HL-60 (cell line): ENCODE measurements at places on chromosomes 1 and 21.

DNA sequence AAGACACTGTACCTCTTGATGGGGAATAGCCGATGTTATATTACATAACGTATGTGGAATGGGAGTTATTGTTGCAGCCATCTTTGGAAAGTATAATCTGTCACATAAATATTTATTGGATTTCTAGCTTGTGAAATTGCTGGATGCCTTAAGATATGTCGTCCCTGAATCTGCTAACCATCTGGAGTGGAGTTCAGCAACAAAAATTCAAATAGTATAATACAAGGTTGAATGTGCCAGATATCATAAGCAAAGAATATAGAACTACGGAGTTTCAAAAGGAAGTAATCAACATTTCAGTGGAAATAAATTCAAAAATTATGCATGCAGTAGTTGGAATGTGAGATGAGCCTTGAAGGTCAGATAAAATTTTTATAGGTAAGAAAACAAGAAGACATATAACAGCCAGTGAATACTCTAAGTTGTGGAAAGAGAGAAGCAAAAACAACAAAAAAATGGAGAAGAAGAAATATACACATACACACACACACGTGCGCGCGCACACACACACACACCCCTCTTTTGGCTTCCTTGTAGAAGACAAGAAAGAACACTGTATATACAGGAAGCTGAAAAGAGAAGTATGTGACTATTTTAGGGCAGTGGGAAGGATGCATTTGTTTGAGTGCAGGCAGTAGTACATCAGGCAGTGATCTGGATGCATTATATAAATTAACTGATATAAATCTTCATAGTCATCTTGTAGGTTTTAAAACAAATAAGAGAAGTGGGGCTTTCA is 516.7 kb downstream of the KCNT2 start:
- no peak for DNase-seq

DNA sequence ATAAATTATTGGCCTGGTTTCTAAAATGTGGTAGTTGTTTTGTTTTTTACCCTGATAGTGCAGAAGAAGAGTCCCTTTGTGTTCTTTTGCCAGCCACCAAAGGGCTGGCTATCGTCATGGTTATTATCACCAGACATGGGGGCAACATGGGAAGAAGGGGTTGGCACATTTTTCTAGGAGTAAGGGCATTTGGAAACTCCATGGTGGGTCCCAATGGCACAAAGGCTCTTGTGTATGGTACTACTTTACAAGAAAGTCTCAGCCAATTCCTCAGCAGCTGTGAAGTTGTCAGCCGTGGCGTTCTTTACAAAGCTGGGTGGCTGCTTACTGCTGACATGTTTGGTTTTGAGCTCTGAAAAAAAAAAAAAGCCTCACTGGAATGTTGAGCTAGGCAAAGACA is 330.4 kb upstream of the ESRRG start:
- no peak for DNase-seq

DNA sequence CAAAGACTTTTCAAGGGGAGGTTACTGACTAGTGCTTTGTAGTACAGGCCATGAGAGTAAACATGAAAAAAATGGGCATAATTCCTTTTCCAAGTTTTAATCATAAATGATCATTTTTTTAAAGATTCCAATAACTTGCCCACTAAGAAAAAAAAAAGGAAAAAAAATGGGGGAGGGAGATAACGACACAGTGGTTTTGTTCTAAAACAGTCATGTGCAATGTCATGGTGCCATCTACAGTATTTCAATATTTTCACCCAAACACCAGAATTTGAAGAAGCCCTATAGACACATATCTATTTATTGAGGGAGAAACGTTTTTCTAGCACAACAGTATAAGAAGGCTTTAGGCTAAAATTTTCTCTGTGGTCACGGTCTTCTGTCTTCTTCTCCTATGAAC is 250.2 kb downstream of the LTN1 start:
- DNase-seq = no peak

- peak; percentile 55 for DNase-seq
Observed at GRCh38 chr1:51518033-51518585, 957 bp downstream of the EPS15 start.

GRCh38 chr1:211420845-211421454 is 71.0 kb downstream of the RD3 start:
- DNase-seq = no peak

GRCh38 chr21:34869545-34869944 is 179.6 kb downstream of the RUNX1 start:
- no peak for DNase-seq

DNA sequence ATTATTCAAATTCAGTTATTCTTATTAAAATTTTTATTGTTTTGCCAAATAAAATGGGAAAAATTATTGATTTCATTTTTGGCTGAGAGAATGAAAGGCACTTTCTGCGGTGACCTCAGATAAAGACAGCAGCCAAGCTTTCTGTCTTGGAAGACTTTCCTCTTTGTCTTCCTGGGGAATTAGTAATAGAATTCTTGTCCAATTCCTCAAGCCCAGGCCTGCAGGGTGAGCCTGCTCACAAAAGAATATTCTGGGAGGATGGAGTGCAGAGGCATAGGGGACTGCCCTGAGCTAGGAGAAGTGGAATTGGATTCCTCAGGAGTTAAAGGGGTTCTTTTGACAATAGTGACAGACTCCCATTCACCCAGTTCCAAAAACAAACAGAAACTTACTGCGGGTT is 614.5 kb upstream of the ADGRL2 start:
- no peak for DNase-seq
